ENCODE measurements at places on chromosomes 7 and 10. TPM values are rescaled to one million over a fixed set of nuclear protein-coding genes. Genes with fewer than 3 reads are reported as not detected.

Gene WNT16
- 5.8 TPM for polyA plus RNA-seq

Gene CPVL
- 32.0 TPM for polyA plus RNA-seq

Gene RPP30
- polyA plus RNA-seq = 45.6 TPM

Gene CFAP43
- 0.86 TPM for polyA plus RNA-seq

Gene PPP1R17
- polyA plus RNA-seq = not detected

Gene KDM7A
- 9.4 TPM for polyA plus RNA-seq

Gene PRR15
- not detected for polyA plus RNA-seq

Gene BLNK
- polyA plus RNA-seq = 1.5 TPM

DNA sequence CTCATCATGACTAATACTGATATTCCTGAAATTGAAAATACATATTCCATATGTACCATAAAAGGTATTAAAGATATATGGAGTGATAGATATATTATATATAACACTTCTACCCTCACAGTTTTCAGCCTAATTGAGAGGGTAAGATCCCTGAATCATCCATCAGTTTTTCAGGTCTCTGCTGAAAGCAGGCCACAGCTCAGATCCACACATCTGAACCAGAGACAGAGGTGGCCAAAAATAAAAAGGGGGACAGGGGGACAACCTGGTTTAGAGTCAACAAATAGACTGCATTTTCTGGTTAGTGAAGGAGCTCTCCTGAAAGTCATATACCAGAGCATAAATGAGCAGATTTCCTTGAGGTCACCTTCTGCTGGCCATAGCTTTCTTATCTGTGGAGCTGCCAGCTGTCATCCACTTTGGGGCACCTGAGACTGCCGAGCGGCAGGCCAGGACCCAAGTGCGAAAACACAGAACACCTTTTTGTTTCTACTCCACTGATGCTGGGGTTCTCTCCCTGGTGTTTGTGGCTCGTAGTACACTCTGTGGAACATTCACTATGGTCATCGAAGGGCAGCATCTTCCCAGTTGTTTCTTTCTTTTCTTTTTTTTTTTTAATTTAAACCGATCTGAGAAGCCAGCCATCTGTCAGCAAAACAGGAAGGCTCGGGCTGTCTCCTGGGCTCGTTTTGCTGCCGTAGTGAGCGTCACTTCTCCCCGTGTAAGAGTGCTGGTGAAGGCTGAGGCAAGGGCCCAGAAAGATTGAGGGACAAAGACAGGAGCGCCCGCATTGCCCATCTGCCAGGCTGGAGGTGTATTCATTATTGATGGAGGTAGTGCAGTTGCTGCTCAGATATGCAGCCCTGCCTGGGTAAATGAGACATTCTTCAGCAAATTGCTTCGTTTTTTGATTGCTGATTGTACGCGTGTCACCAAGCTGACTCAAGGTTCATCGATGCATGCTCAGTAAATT, 13.5 kb downstream of the IKZF1 start:
- DNase-seq = no peak

- DNase-seq = no peak
These were observed 21.2 kb downstream of the HEPACAM2 start for GRCh38 chr7:93205046-93205445.

GRCh38 chr7:124027236-124027635, 5.6 kb downstream of the TMEM229A start:
- no peak for DNase-seq

GRCh38 chr7:93374345-93374940, 142.3 kb downstream of the VPS50 start:
- peak; percentile 4 for DNase-seq

DNA sequence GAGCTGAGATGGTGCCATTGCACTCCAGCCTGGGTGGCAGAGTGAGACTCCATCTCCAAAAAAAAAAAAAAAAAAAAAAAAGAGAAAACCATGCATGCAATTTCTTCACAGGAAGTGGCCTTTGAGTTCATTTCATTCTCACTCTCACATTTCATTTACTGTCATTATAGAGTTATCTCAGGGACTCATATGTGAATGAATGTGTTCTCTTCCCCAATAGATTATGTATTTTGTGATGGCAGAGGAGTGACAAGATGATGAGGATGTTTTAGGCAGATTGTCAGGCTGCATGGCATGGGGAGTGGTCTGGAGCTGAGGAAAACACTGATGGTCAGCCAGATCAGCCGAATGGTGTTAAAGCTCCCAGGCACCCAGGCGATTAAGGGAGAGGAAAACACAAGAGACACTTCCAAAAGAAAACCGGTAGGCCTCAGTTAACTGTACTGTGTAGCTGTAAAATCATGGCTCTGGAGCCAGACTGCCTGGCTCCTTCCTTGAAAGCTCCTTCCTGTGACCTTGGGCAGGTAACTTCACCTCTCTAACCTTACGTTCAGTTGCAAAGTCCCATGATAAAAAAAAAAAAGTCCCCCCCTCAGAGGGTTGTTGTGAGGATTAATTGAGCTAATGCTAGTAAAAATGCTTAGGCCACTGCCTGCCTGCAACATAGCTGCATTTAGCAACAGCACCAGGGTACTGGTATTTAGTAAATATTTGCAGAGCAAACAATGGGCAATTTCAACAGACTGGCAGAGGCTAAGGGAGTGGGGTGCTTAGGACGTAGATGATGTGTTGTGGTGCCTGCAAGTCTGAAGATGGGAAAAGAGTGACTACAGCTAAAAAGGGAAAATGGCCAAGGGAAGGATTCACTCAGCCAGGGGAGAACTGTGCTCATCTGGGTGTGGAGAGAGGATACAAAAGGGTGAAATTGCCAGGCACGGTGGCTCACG, 6.9 kb downstream of the FRAT2 start:
- DNase-seq = no peak

GRCh38 chr7:43044511-43044910, 67.9 kb upstream of the HECW1 start:
- no peak for DNase-seq

- DNase-seq = no peak
These were observed 147.9 kb downstream of the CPEB3 start for GRCh38 chr10:92142949-92143348.

DNA sequence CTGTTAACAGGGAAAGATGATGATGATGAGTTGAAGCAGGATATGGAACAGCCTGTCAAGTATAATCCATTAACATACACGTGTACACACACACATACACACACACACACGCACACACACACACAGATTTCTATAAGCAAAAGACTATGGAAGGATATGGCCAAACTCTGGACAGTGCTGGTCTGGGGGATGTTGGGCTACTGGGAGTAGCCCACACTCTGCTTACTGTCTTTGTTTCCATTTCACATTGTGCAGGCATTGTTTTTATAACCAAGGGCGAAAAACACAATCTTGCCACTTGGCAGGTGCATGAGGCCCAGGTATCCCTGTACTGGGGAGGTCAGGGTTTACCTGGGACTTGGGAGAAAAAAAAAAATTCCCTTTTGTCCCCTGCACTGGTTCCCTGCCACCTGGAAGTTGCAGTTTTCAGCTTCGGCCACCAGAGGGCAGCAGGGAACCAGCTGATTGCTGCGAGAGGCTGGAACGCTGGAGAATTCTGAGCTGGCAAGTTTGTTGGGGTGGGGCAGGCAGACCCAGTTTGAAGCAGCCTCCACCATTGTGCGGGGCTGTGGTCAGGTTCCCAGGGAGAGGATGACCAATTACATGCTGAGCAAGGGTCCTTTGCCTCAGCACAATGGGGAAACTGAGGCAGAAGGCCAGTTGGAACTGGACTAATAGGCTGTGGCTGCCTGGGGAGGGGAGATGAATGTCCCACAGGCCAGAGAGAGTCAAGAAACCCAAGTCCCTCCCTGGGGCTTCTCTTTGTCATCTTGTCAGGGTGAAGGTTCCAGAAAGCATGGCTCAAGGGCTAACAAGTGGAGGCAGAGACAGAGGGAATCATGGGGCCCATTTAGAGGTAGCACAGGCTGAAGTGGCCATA, 27.3 kb downstream of the PPIF start:
- peak; percentile 84 for DNase-seq

DNA sequence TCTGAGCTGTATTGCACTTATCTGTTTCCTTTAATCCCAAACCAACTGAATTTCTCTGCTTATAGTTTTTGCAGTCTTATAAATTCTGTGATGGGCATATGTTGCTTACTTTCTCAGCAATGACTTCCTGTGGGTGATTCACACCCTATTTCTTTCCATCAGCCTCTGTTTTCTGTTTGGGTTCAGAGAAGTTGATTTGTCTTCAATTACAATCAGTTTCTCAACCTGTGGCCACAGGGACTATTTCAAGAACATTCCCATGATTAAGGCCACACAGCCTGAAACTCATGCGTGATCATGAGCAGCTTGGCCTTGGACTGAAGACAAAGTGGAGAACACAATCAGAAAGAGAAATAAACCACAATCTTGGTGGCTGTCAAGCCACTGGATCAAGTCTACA, 1174.6 kb upstream of the C7orf33 start:
- no peak for DNase-seq

DNA sequence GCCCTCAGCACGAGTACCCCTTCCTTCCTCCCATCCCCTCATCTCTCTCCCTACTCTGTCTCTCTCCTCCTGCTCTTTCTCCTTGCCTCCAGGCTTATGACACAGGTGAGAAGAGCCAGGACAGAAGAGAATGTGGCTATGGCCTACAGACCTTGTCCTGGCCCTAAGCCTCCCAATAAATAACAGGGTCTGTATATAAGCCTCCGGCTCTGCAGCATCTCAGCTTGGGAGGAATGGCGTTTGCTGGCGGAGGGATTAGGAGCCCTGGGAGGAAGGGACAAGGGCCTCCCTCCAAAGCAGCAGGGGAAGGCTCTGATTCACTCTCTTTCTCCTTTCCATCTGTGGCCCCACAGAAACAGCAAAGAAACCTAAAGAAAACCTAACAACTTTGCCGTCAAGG, 45.8 kb downstream of the COL13A1 start:
- no peak for DNase-seq

DNA sequence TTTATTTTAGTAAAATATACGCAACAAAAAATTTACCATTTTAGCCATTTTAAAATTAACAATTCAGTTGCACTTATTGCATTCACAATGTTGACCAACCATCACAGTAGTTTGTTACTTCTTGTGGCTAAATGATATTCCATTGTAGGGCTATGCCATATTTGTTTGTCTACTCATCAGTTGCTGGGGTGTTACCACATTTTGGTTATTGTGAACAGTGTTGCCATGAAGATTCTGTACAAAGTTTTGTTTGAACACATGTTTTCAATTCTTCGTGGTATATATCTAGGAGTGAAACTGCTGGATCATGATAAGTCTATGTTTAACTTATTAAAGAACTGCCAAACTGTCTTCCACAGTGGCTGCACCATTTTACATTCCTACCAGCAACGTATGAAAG, 46.3 kb upstream of the ZNF365 start:
- no peak for DNase-seq

DNA sequence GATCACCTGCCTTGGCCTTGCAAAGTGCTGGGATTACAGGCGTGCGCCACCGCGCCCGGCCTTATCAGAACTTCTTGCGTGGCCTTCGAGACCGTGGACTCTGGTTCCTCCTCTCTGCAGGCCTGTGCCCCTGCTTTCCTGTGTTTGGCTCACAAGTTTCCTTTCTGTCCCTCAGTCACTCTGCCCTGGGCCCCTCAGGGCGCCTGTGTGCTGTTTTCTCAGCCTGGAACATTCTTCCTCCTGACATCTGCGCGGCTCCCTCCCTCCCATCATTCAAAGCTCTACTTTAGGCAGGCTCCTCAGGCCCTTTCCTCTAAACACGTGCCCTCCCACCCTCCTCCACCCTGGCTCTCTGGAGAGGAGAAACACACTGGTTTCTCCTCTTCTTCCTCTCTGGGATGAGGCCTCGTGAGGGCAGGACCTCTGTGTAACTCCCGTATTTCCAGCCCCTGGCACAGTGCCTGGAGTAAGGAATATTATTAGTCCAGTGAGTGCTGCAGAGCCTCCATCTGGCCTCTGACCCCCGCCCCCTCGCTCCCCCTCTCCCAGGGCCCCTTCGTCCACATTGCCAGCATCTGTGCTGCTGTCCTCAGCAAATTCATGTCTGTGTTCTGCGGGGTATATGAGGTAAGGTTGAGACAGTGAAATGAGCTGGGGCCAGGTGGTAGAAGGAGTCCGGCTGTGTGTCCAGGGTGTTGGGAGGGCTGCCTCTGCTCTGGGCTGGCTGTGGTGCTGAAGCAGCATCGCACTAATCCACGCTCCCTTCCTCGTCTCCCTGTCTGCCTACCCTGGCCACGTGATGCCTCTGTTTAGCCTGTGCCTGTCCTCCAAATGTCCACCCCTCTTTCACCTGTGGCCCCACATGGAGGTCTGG, 7.1 kb downstream of the CLCN1 start:
- peak; percentile 23 for DNase-seq

- no peak for DNase-seq
These were observed 234.7 kb upstream of the TCERG1L start for GRCh38 chr10:131546086-131546810.

DNA sequence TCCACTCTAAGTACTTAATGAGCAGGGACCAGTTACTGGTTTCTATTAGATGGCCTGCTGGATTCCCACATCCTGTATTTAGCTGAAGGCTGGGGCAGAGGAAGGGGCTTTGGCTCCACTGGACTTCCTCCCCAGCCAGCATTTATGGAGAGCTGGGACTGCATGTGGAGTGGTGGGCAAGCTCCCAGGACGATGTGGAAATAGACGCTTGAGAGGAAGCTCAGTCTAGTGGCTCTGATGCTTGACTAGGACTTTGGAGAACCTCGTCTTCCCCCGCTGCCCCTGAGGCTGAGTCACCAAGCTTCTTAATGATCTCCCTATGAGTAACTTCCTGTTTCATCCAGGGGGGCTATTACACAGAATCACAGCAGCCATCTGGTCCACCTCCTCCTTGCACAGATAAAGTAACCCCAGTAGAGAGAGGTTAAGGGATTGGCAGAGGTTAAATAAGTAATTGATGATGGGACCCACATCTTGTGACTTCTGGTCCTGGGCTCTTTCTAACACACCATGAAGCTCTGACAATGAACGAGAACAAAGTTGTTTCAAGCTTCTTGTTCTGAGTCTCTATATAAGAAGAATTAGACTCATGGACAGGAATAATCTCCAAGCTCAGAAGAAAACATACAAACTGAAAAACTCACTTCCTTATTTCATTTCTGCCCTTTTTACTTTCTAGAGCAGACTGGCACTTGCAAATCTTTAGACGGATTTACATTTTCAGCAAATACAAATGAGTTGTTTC, 126.2 kb downstream of the PRPF18 start:
- DNase-seq = no peak

DNA sequence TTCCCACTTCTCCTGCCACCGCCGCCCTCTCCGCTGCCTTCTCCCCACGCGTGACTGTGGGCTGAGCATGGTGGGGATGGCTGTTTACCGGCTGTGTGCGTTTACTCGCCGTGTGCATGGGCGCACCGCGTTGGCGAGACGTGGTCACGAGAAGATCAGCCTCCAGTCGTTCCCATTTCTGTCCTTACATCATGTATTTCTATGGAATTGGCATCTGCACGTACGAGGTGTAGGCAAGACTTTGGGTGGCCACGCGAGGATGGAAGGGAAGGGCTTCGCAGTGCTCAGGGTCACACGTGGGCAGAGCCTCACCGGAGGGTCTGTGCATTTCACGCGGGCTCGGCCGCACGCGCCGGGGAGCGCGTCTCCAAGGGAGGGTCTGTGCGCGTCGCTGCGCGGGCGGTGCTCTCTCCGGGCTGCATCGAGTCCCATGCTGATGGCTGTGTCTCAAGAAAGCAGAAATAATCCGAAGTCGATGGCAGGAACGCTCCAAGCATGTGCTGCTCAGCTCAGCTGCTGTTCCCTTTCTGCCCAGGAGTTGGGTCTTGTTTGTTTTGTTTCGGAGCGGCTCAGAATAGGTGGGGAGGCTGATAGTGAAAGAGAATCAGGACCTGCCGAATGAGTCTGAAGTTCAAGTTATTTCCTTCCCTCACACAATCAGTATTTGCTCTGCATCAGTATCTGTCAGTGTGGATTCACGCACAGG, 973 bp downstream of the CAMK1D start:
- peak; percentile 56 for DNase-seq

GRCh38 chr10:93383562-93383981, 98.6 kb downstream of the MYOF start:
- DNase-seq = peak; percentile 23

Measured in muscle of arm (tissue), 14 donors.